Cardiac fibroblast (primary cell): ENCODE measurements at places on chromosomes 13 and 19.

- DNase-seq: peak; percentile 12
Measured at GRCh38 chr19:39160523-39160861, 34.9 kb downstream of the PAK4 start.

GRCh38 chr19:13478576-13478975 is 27.7 kb downstream of the CACNA1A start:
- DNase-seq: no peak

GRCh38 chr13:59392328-59392727 is 771.4 kb downstream of the DIAPH3 start:
- no peak for DNase-seq

GRCh38 chr13:51601601-51602565 is 17.6 kb downstream of the WDFY2 start:
- DNase-seq: no peak

GRCh38 chr13:99199541-99200431 is 868 bp upstream of the UBAC2 start:
- peak; percentile 35 for DNase-seq

GRCh38 chr13:80386002-80386401 is 45.1 kb upstream of the SPRY2 start:
- no peak for DNase-seq

DNA sequence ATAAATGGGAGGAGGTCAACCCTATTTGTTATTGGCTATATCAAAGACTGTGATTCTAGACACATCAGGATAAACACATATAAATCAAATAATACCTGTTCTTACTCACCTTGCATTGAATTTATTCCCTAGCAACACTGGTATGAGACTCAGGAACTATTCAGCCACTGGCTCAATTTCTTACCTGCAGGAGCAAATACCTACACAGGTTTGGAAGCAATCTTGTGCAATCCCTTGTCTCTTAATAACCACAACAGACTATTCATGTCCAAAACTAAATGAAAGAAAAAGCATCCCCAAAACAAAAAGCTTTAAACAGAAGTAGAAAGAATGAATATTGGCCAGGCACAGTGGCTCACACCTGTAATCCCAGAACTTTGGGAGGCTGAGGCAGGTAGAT is 55.5 kb downstream of the TBC1D4 start:
- DNase-seq: no peak

DNA sequence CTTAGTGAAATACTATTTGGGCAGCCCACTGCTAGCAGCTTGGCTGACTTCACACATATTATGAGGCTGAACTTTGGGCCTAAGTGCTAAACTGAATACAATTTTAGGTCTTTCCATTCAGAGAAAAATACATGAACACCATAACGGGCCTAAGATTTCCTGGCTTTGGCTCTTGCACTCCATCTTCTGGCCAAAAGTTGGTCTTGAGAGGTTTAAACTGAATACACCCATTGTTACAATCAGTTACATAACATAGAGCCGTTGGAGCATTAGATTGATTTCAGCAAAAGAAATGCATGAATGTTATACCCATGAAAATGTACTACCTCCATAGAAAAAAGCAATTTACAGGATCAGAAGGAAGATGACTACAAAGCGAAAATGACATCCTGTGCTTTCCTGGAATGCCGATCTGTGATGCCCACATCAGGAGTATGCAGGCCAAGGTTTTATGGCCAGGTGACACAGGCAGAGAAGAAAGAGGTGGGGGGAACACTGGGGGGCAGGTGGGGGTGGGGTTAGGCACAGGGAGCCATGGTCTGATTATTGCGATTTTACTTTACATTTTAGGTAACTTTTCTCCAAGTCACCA is 11.1 kb upstream of the SHISA2 start:
- peak; percentile 78 for DNase-seq

- peak; percentile 8 for DNase-seq
Measured at GRCh38 chr13:37889102-37889501, 19.5 kb upstream of the TRPC4 start.

DNA sequence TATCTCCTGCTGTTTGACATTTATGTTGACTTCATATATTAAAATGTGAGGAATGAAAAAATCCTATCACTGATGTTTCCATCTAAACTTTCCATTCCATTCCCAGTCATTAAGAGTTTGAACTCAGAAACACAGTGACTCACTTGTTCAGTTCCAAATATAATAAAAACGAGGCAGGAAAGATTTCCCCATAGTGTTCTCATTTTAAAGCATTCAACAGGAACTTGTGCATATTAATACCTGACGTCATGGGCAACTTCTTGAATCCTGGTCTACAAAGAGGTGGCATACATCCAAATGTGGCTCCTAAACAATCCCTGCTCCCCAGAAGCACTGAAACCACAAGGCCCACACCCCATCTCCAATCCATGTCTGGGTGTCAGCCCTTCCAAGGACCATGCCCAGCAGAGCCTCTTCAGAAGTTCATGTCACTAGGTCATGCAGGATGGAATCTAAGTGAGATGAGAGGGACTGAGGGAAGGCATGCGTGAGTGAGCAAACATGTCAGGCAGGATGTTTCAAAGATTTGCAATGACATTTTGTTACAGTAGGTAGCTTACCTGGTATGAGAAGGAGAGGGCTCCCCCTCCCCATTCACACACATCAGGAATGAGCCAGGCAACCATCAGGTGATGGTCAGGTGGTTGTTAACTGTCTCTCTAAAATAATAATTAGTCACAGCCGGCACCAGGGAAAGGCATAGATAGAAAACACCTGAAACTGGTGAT is 9.4 kb upstream of the ERVV-2 start:
- DNase-seq: no peak

GRCh38 chr13:98557937-98558792 is 18.7 kb downstream of the STK24 start:
- peak; percentile 53 for DNase-seq

GRCh38 chr13:109604894-109605293 is 181.5 kb downstream of the IRS2 start:
- no peak for DNase-seq

DNA sequence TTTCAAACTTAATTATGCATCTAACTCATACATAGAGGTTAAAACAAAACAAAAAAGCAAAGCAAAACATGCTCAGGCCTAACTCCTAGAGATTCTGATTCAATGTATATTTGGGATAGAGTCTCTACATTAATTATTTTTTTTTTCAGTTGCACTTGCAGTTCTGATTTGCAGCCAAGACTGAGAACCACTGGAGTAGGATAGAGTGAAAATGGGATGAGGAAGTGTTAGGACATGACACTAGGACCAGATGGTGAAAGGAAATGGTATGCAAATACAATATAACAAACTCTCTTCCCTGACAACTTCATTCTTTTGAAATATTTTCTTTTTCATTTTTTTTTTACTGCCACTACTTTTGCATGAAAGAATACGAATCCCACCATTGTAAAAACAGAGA is 1.8 kb downstream of the CCDC122 start:
- DNase-seq: no peak

- peak; percentile 38 for DNase-seq
Measured at GRCh38 chr19:53877361-53877766, 4.6 kb upstream of the PRKCG start.

DNA sequence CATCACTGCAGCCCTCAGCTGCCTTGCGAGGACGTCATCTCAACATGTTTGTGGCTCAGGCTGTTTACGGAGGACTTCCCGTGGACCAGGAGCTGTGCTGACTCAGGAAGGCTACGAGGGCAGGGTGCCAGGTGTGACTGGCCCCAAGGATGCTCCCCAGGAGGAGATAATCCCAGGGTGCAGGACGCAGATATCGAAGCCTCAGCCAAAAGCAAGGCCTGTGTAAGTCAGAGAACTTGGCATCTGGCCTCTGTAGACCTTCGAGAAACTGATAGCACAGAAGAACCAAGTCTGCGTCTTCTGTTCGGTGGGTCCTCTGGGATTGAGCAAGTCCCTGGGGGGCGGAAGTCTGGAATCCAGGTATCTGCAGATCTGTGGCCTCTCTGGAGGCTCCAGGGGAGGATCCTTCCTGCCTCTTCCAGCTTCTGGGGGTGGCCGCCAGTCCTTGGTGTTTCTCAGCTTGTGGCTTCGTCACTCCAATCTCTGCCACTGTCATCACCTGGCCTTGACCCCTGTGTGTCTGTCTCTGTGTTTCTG is 2.6 kb upstream of the DOHH start:
- DNase-seq: peak; percentile 32
